ENCODE measurements at places on chromosomes 5 and 9.

DNA sequence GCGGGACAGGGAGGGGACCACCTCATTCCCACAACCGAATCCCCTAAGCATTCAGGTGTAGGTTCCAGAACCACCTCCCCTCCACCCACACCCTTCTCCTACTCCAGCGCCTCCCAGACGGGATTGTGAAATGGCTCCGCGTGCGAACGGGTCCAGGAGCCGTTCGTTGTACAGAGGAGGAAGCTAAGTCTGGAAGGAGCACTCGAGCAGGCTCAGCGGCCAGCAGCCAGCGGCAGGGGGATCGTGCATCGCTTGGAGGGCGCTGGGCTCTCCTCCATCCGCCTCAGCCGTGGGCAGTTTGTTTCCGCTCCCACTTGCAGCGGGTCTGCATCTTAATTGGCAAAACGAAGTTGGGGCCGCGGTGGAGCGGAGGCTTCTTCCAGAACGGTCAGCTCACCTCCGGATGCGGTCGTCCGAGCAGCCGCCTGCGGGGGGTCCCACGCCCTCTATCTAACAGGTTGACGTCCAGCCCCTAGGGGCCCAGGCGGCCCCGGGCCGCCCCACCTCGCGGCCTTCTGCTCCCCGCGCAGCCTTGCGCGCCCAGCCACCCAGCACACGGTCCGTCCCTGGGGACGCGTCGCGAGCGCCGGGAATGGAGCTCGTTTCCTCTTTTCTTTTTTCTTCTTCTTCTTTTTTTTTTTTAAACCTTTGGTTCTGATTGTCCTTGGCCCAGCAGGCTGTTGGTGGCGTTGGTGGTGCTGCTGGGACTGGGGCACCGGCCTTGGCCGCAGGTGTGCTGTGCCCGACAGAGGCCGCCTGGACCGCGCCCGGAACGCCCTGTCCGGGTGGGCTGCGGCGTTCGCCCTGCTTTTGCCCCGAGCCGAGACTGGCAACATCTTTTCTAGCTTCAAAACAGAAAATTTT is 3.9 kb upstream of the BARX1 start:
- no peak for DNase-seq

DNA sequence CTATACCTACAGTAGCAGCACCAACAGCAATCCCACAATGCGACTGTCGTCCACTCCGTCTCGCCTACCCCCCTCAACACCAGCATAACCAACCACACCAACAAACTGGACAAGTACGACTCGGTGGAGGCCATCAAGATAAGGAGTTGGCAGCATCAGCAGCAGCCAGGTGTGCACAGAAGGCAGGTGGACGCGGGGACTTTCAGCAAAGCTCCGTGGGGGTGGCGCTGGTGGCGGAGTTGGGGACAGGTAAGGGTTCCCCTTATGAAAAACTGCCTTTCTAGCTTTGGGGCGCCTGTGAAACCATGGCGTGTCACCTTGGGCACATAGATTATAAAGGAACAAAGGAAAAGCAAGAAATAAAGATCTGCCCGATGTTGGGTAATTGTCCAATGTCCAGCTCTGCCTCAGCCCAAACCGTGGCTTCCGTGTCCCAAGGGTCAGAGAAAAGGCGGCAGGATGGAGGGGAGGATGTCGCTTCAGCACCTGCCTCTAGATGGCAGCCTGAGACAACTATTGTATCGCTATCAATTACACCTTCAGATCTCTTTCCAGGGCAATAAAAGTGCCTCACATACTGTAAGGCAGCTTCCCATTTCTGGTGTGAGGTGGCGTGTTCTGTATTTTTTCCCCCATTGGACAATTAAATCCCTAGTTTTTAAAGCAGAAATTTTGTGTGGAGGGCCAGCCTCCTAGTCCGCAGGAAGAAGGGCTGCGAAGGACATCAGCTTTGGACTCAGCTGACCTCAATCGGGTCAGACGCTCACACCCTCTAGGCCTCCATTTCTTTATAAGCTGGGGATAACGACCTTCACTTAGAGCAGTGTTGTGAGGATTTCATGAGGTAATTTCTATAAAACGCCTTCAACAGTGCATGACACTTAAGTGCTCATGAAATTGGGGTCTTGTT is 58.8 kb downstream of the MTRR start:
- DNase-seq = no peak

DNA sequence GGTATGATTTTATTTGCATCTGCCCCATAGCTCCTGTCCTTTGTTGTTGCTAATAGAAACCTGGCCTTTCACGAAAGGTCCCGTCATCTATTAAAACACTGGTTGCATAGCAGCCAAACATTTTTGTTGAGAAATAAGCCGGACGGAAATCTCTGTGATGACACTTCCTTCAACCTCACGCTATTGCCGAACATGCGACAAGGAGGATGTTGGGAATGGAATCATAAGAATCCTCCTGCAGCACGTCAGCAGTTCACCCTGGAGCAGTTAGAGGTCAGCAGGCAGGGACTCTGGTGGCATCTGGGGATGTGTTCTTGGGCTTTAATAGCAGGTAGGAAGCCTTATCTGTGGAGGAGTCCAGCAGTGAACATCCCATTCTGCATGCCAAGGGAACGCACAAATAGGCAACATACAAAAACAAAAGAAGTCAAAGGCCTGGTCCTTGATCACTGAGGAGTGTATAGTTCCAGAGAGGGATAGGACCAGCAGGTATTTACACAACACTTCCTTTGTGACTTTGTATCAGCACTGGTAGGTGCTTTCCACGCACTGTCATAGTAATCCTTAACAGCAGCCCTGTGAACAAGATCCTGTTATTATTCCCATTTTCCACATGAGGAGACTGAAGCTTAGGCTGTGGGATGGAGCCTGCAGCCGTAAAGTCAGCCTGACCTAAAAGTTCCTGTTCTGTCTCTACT is 33.4 kb downstream of the ARHGAP26 start:
- no peak for DNase-seq

GRCh38 chr5:160230686-160231527 is 1.6 kb downstream of the FABP6 start:
- DNase-seq = no peak

GRCh38 chr5:2542821-2543220 is 208.7 kb downstream of the IRX2 start:
- no peak for DNase-seq

DNA sequence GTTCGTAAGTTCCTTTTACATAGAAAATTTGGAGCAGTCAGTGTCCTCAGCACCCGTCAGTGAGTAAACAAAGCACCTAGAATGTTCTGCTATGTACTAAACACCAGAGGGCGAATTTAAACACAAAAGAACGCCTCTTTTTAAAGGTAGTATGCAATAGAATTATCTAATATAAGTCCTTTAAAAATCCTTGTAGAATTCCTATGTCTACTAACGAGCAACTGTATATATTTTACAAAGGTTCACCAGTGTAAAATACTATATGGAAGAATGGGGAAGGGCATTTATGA is 499 bp upstream of the TMEM232 start:
- no peak for DNase-seq

GRCh38 chr9:87307848-87308247 is 189.8 kb upstream of the DAPK1 start:
- no peak for DNase-seq

GRCh38 chr5:111746791-111747190 is 10.2 kb downstream of the NREP start:
- no peak for DNase-seq

All from cortex of kidney (tissue), 1 donor.